ENCODE measurements at places on chromosomes 1 and 21. TPM values are rescaled to one million over a fixed set of nuclear protein-coding genes. Genes with fewer than 3 reads are reported as not detected.

DNA sequence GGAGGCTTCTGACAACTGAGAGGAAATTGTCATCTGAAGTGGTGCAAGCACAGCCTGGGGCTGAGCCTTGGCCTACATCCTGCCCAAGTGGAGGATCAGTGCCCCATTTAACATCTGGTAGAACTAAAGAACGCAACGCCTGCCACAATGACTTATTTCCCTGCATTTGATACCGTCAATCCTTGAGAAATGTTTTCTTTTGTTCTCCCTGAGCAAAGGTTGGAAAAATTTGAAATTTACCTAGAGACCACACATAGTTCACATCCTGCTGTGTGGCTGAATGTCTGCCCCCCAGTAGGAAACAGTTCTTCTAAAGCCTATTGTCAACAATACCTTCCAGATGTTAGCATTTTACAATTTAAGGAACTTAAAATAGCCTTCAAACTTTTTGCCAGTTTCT lies 5.6 kb upstream of the RGS4 start:
- no peak for DNase-seq
- H3K4me3 ChIP-seq, result no peak overlapping the region
- no peaks in the 10 kb centered on the region for H3K4me1 ChIP-seq
- no peaks in the 10 kb centered on the region for H3K36me3 ChIP-seq
- H3K27ac ChIP-seq, result no peak overlapping the region
- H3K27me3 ChIP-seq, result no peaks in the 10 kb centered on the region

GRCh38 chr1:43067977-43068751 lies 103.9 kb downstream of the EBNA1BP2 start:
- H3K4me1 ChIP-seq, result peaks cover 36% of the 10 kb centered on the region
- no peaks in the 10 kb centered on the region for H3K36me3 ChIP-seq
- peak overlapping the region; percentile 78 for H3K27ac ChIP-seq
- no peaks in the 10 kb centered on the region for H3K27me3 ChIP-seq

DNA sequence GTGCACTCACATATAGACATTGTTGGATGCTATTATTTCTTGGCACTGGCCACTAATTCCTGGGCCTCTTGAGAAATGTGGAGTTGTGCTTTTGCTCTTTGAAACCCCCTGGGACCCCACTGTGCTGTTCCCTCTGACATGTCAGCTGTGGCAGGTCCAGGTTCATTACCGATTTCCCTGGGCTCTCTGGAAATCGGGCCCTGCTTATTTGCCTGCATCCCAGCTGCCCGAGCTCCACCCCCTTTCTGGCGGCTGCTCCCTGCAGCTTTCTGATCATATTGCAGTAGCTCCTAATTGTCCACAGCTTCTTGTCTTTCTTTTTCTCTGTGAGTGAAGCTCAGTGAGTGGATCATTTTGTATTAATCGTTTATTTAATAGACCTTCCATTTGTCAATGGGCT lies 183.7 kb upstream of the FAM78B start:
- no peaks in the 10 kb centered on the region for H3K27me3 ChIP-seq
- H3K4me3 ChIP-seq, result no peak overlapping the region
- H3K27ac ChIP-seq, result no peak overlapping the region
- H3K36me3 ChIP-seq, result no peaks in the 10 kb centered on the region
- DNase-seq, result no peak
- H3K4me1 ChIP-seq, result no peaks in the 10 kb centered on the region

GRCh38 chr1:163472651-163473248 lies 151.0 kb downstream of the NUF2 start:
- no peak overlapping the region for H3K4me3 ChIP-seq
- no peak overlapping the region for H3K27ac ChIP-seq
- no peaks in the 10 kb centered on the region for H3K36me3 ChIP-seq

DNA sequence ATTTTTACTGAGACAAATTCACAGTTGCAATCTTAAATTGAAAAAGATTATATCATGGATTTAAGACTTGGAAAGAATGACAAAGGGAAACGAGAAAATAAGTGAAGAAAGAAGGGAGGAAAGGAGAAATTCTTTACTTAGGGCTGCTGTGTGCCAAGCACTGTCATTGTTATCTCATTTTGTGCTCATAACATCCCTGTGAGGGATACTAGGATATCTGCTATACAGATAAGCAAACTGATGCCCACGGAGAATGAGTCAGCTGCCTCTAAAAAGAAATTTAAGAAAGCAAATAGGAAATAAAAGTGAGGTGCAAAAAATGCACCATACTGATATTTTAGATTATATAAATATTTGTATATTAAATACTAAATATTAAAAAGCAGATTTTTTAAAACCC lies 183.6 kb upstream of the NR5A2 start:
- H3K27me3 ChIP-seq, result no peaks in the 10 kb centered on the region
- H3K27ac ChIP-seq, result no peak overlapping the region
- no peaks in the 10 kb centered on the region for H3K36me3 ChIP-seq
- no peak for DNase-seq

DNA sequence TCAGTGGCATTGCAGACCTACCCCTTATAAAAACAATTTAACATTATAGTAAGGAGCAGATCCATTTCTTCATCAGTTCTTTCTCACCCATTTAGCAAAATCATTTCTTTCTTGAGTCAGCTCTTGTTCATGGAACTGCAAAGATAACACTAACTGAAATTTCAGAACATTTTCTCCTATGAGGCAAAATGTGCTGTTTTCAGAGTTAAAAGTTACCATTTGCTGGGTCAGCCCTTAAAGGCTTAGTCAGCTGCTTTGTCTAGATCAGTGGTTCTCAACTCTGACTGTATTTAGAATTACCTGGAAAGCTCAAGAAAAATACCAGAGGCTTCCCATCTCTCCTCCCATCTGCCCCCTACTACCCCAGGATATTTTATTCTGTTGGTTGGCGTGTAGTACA lies 12.2 kb downstream of the METTL13 start:
- H3K27ac ChIP-seq, result no peak overlapping the region

GRCh38 chr21:34181431-34182039 lies 108.2 kb downstream of the MRPS6 start:
- no peaks in the 10 kb centered on the region for H3K36me3 ChIP-seq
- no peaks in the 10 kb centered on the region for H3K27me3 ChIP-seq
- no peak overlapping the region for H3K4me3 ChIP-seq
- no peak overlapping the region for H3K27ac ChIP-seq

- no peaks in the 10 kb centered on the region for H3K27me3 ChIP-seq
- H3K4me3 ChIP-seq, result no peak overlapping the region
- no peak for DNase-seq
These were observed 617.0 kb upstream of the PRMT6 start for GRCh38 chr1:106439475-106439874.

- H3K27ac ChIP-seq, result no peak overlapping the region
- DNase-seq, result no peak
- H3K36me3 ChIP-seq, result no peaks in the 10 kb centered on the region
- no peaks in the 10 kb centered on the region for H3K27me3 ChIP-seq
- no peak overlapping the region for H3K4me3 ChIP-seq
- no peaks in the 10 kb centered on the region for H3K4me1 ChIP-seq
These were observed 143.6 kb downstream of the VAV3 start for GRCh38 chr1:107821340-107821739.

Gene TNFRSF18
- 4.4 TPM for total RNA-seq

Gene ADIPOR1
- total RNA-seq, result 84.0 TPM

Gene FALEC
- total RNA-seq, result not detected

Gene TTC39A
- 11.5 TPM for total RNA-seq

Measured in vagina (tissue), 2 donors.